ENCODE measurements at places on chromosomes 2 and 18.

GRCh38 chr2:191165176-191165643, 14.4 kb upstream of the STAT4 start:
- no peak for DNase-seq

- no peak for DNase-seq
Measured at GRCh38 chr2:105649534-105649933, 95.2 kb upstream of the NCK2 start.

GRCh38 chr2:38619458-38620164, 16.9 kb upstream of the HNRNPLL start:
- no peak for DNase-seq

GRCh38 chr2:42934580-42935186, 142.3 kb upstream of the HAAO start:
- no peak for DNase-seq

GRCh38 chr2:204862809-204863208, 317.5 kb downstream of the PARD3B start:
- no peak for DNase-seq

DNA sequence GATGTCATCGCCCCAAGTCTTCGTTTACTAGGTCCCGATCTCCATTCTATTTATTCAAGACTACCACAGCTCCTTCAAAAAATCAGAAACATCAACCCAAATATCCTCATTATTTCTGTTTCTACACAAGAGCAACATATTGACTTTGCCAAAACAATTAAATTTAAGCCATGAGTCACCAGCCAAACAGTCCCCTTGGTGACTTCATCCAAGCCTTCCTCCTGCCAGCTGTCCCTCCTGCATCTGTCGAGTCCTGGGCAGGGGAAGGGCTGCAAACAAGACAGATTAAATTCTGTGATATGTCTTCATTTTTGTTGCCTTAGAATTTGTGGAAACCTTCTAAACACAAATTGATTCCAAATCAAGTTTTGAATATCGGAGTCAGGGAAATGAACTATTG, 110.3 kb downstream of the SP3 start:
- DNase-seq, result no peak

GRCh38 chr2:202387608-202388342, 11.6 kb downstream of the BMPR2 start:
- no peak for DNase-seq

- DNase-seq, result no peak
Measured at GRCh38 chr2:242020196-242021004, 150.9 kb downstream of the RTP5 start.

DNA sequence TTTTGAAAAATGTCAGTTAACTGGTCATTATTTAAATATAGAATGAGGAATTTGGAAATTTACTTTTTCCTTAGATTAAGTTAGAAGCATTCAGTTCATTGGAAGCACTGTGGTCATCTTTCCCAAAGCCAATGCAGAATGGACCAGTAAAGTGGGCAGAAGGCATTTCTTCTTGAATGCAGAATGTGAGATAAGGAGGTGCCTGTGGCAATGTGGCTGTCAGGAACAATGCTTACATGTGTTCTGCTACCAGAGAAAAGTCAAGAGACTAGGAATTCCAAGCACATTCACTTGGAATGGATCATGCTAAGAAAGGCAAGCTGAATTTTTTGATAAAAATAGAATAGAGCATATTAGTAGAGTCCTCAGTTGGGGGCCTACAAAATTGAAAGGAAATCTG, 295.0 kb upstream of the KCNH7 start:
- DNase-seq, result no peak

DNA sequence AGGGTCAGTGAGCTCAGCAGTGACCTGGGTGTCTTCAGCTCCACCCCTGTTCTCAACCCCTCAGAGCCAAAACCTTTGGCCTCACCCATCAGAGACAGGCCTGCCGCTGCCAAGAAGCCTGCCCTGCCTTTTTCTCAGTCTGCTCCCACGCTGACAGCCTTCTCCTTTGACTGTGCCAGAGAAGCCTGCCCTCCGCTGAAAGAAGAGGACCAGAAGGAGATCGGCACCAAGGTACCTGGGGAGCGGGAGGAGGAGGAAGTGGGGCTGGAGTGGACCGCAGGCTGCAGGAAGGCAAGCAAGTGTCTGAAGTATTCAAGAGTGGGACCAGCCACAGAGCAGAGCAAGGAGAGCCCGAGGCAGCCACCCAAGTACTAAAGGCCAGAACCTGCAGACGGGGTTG, 33.2 kb downstream of the TOGARAM2 start:
- no peak for DNase-seq

- no peak for DNase-seq
Measured at GRCh38 chr2:9370746-9371145, 52.6 kb downstream of the ITGB1BP1 start.

GRCh38 chr2:231300020-231300721, 95.3 kb upstream of the B3GNT7 start:
- DNase-seq, result no peak

GRCh38 chr2:10257036-10257435, 45.7 kb upstream of the HPCAL1 start:
- DNase-seq, result no peak

DNA sequence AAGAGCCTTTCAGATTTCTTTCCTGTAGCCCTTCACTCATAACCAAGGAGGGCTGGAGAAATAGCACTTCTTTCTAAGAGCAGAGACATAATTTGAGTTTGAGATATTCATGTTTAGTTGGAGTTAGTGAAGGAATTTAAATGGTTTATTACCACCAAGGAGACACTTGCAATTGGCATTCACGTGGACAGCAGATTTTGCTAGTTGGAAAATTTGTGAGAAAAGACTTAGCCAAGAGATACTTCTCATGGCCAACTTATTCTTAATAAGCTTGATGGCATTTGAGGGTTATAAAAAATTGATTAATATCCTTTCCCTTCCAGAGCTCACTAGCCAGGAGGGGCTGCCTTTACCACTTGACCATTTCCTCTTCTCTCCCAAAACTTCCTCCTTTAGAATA, 518.7 kb downstream of the TNS1 start:
- DNase-seq, result no peak

GRCh38 chr2:134785659-134786430, 52.6 kb upstream of the ACMSD start:
- no peak for DNase-seq

GRCh38 chr2:226684563-226684959, 115.1 kb downstream of the IRS1 start:
- DNase-seq, result no peak

DNA sequence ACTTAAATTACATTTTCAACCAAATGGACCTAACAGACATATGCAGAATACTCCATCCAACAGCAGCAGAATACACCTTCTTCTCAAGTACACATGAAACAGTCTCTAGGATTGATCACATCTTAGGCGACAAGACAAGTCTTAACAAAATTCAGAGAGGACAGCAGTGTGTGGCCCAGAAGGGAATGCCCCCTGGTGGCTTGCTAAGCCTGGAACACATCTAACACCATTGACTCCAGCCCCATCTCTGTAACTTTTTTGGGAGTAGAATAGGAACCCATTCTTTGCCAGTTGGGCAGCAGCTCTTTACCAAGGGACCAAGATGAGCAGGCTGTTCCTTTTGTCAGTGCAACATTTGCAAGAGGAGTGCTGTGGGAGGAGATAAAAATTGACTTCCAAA, 249.9 kb downstream of the PLCL1 start:
- DNase-seq, result no peak

GRCh38 chr2:57376985-57377384, 669.6 kb upstream of the VRK2 start:
- DNase-seq, result no peak

DNA sequence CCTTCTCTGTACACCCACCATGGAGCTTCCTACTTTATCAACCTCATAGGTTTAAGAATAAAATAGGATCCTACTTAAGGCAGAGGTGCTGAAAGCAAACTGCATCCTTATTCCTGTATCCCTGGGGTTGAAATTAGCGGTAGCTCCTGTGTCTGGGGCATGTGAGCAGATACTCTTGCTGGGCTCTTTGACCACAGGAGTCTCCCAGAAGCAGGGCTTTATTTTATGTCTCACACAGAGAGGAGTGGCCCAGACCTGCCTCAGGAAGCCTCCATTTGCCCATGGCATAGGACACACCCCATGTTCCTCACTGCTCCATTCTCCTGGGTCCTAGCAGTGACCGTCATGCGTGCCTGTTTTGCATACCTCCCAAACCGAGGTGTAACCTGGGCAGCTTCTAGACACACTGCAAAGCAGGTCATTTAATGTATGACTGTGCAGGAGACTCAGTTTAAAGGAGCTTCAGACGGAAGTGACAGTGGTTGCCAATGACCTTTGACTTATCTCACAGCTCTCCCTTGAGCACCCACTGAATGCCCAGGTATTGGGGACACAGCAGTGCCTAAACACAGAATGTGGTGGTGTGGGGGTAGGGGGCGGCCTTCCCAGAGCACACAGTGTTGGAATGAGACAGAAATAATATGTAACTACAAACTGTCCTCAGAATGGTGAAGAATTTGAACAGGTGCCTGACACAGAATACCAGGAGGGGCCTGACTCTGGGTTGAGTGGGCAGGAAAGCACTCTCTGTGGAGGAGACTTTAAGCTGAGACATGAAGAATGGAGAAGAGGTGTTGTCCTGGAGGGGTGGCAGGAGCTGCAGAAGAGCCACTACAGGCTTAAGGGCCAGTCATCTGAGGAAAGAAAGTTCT, 3.7 kb downstream of the TMEM37 start:
- no peak for DNase-seq
